Activated CD4-positive, alpha-beta memory T cell treated with anti-CD3 and anti-CD28 coated beads, Interleukin-2, amount 10 ng/mL, durations not matched to agents 7 days and 5 days (primary cell): ENCODE measurements at places on chromosomes 1 and 21. TPM values are rescaled to one million over a fixed set of nuclear protein-coding genes. Genes with fewer than 3 reads are reported as not detected.

DNA sequence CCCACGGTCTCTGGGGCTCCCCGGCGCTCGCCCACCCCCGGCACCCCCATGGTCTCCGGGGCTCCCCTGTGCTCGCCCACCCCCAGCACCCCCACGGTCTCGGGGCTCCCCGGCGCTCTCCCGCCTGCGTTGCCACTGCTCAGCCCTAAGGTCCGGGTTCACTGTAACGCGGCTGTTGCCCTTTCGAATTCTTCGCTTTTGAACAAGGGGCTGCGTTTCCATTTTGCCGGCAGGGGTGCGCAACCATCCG lies 5.2 kb upstream of the FTCD start:
- H3K4me3 ChIP-seq, result no peak overlapping the region
- no peaks in the 10 kb centered on the region for H3K4me1 ChIP-seq
- H3K27me3 ChIP-seq, result peaks cover 5% of the 10 kb centered on the region
- H3K27ac ChIP-seq, result no peak overlapping the region
- no peak for DNase-seq

DNA sequence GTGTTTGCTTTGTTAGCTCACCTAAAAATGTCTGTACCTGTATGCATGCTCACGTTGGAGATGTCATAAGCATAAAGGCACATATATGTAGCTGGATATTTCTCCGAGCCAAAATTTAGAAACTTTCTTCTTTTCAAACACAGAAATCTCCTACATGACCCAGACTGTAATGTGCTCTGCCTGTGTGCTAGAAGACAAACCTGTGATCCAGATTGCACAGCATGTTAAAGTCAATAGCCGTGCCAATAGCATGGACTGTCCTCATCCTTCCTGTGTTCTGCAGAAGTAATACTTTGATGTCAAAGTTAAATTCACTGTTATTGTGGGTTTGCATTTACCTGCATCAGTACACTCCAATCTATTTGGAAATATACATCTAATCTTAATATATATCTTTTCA lies 346.2 kb upstream of the ZRANB2 start:
- DNase-seq, result no peak
- no peaks in the 10 kb centered on the region for H3K27me3 ChIP-seq
- no peak overlapping the region for H3K4me3 ChIP-seq
- no peak overlapping the region for H3K27ac ChIP-seq
- no peaks in the 10 kb centered on the region for H3K36me3 ChIP-seq
- H3K4me1 ChIP-seq, result no peaks in the 10 kb centered on the region

- H3K36me3 ChIP-seq, result no peaks in the 10 kb centered on the region
- DNase-seq, result no peak
- peaks cover 21% of the 10 kb centered on the region for H3K27me3 ChIP-seq
- H3K4me3 ChIP-seq, result no peak overlapping the region
Measured at GRCh38 chr21:43994646-43995045, 17.5 kb upstream of the TRAPPC10 start.

DNA sequence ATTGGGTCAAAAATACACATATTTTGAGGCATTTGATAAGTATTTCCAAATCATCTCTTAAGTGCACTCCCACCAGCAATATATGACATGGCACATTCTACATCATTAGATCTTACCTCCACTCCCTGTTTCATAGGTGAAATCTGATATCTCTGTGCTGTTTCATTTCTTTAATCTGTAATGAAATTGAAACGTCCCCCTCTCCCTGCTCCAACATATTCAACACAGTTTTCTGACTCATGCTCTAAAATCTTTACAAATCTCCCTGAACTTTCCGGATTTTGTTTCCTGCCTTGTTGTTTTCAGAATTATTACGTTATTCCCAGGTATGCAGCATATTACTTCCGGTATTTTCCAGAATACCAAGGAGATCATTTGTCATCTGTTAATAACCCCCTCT lies 66.1 kb upstream of the AKT3 start:
- H3K27ac ChIP-seq, result no peak overlapping the region
- DNase-seq, result no peak
- H3K4me3 ChIP-seq, result no peak overlapping the region

GRCh38 chr1:93566227-93566626 lies 115.4 kb downstream of the BCAR3 start:
- no peaks in the 10 kb centered on the region for H3K27me3 ChIP-seq
- H3K36me3 ChIP-seq, result no peaks in the 10 kb centered on the region
- no peaks in the 10 kb centered on the region for H3K4me1 ChIP-seq

GRCh38 chr1:246800756-246801155 lies 76.5 kb downstream of the SCCPDH start:
- H3K4me3 ChIP-seq, result no peak overlapping the region
- no peaks in the 10 kb centered on the region for H3K36me3 ChIP-seq
- no peaks in the 10 kb centered on the region for H3K27me3 ChIP-seq
- DNase-seq, result no peak
- no peak overlapping the region for H3K27ac ChIP-seq
- no peaks in the 10 kb centered on the region for H3K4me1 ChIP-seq

GRCh38 chr1:9598316-9598700 lies 9.6 kb downstream of the TMEM201 start:
- H3K4me1 ChIP-seq, result peaks cover 4% of the 10 kb centered on the region
- no peaks in the 10 kb centered on the region for H3K27me3 ChIP-seq
- H3K27ac ChIP-seq, result no peak overlapping the region

GRCh38 chr1:32872192-32872460 lies 1.4 kb upstream of the FNDC5 start:
- DNase-seq, result no peak
- peaks cover 19% of the 10 kb centered on the region for H3K4me1 ChIP-seq
- no peak overlapping the region for H3K27ac ChIP-seq
- H3K27me3 ChIP-seq, result peaks cover 48% of the 10 kb centered on the region
- no peaks in the 10 kb centered on the region for H3K36me3 ChIP-seq

DNA sequence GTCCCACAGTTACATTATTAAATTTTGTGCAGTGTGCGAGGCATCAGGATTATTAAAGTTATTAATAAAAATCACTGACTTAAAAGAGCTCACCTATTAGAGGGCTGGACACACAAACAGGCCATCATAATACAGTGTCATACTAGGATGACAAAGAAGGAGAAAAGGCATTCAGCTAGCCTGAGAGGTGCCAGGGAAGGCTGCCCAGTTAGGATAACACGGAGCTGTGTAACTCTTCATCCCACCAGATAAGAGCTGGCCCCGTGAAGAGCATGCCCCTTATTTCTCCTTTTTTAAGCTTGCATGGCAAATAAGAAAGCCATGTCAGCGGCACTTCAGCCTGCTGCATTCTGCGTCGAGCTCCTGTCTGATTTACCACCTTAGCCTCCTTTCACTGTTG lies 109.5 kb downstream of the KCNK1 start:
- no peak for DNase-seq
- no peak overlapping the region for H3K27ac ChIP-seq
- H3K36me3 ChIP-seq, result no peaks in the 10 kb centered on the region
- peaks cover 2% of the 10 kb centered on the region for H3K4me1 ChIP-seq
- H3K4me3 ChIP-seq, result no peak overlapping the region
- peaks cover 3% of the 10 kb centered on the region for H3K27me3 ChIP-seq

Gene PLA2G4A
- total RNA-seq, result 0.20 TPM

Gene NPR1
- total RNA-seq, result not detected

Gene MCOLN3
- 2.4 TPM for total RNA-seq

Gene TFF2
- total RNA-seq, result not detected
